SK-N-MC (cell line): ENCODE measurements at places on chromosomes 3 and 15.

- DNase-seq = no peak
Measured at GRCh38 chr3:185824051-185825005, 514 bp downstream of the IGF2BP2 start.

DNA sequence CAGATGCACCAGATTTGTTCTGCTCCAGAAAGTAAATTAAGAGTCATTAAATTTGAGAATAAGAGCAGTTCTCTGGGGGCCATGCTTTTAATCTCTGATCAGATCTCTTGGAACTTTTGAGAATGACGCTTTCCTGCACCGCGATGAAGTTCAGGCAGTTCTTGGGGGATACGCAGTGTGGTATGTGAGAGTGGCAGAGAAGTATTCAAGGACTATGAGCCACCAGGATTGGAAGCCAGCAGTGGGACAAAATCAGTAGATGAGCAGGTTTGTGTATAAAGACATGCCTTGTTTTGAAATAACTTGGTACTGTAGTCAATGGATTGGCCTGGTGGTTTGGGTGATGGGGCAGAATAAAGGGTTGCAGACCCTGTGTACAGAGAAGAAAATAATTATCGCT, 483.6 kb downstream of the ERC2 start:
- DNase-seq = no peak

GRCh38 chr15:90074023-90074422, 28.2 kb downstream of the IDH2 start:
- no peak for DNase-seq

DNA sequence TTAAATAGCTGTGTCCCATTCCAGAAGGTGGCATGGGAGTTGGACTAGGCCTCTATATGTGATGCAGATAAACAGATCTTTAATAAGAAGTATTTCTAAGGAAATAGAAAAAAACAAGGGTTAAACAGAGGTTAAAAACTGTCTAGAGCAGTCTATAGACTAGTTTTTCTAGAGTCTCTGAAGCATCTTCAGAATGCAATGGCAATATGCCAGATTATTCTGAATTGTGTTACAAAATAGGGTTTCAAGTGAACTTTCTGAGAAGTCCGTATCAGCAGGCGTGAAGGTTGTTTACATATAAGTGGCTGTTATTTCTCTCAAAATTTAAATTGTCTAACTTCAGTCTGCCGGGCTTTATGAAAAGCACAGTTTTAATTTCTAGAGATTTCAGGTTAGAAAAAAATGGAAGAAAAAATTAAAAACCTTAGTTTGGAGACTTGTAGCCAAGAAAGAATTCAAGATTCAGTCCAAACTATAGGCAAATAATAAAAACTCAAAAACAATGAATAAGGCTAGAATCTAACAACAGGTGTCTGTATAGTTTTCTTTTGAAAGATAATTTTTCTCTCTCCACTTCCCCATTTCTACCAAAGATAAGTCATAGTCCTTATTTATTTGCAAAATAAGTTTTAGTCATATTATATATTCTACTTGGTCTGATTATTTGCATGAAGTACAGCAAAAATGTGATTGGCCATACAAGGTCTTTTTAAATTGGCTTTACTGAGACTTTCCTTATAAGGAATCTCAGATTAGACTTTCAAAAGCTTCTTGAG, 55.2 kb downstream of the OSTN start:
- no peak for DNase-seq

GRCh38 chr3:140574375-140574774, 103.5 kb upstream of the TRIM42 start:
- no peak for DNase-seq

DNA sequence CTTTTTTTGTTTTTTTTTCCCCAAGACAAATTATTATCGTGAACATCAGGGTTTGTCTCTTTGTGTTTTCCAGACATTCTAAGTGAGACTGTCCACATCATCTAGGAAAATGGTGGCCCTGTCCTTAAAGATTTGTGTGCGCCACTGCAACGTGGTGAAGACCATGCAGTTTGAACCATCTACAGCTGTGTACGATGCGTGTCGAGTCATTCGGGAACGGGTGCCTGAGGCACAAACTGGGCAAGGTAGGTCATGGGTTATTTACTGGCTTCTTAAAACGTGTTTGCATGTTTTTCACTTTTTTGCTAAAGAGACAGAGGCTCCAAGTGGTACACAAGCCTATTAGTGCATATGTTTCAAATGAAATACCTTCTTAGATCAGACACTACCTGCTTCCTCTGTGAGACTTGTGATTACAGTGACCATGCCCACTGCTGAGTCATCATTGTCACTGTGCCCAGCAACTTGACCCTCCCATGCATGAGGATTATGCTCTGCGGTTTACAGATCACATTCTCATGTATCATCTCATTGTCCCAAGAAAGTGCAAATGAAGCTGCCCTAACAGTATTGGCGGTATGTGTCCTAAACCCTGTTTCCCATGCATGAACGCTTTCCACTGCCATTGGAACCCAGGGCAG, 395.2 kb upstream of the TPM1 start:
- no peak for DNase-seq

- DNase-seq = no peak
Measured at GRCh38 chr3:53195602-53196574, 34.9 kb downstream of the PRKCD start.

- DNase-seq = peak; percentile 58
Measured at GRCh38 chr3:147191795-147192385, 214.5 kb downstream of the ZIC4 start.

GRCh38 chr3:88150806-88151205, 1.0 kb downstream of the C3orf38 start:
- DNase-seq = no peak
